ENCODE measurements at places on chromosomes 3 and 15.

GRCh38 chr3:21839592-21839991 is 88.6 kb upstream of the ZNF385D start:
- DNase-seq = no peak

DNA sequence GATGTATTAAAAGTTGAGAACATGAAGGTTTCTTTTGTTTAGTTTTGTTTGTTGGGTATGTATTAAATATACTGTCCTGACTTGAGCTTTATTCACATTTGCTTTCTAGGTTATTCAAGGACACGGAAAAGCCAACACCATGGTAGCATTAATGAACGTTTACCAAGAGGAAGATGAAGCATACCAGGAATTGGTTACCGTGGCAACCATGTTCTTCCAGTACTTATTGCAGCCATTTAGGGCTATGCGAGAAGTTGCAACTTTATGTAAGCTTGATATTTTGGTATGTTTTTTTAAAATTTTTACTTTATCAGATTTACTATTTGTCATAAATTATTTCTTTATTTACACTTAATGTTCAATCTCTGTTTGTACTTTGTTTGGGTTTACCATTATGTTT is 3.6 kb downstream of the WHAMM start:
- no peak for DNase-seq

GRCh38 chr3:165642761-165643420 is 194.3 kb downstream of the BCHE start:
- DNase-seq = no peak

DNA sequence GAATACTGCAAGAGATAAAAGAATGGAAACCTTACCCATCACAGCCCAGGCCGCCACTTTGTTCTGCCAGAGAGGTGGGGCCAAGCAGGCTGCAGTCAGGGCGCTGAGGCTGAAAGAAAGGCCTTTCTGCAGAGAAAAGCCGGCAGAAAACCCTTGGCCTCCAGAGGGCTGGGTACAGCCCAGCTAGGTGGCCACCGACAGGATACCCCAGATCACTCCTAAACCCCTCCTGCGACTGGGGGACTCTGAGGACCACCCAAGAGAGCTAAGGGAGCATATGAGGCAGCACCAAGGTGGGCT is 69.3 kb downstream of the SMAD6 start:
- DNase-seq = no peak

DNA sequence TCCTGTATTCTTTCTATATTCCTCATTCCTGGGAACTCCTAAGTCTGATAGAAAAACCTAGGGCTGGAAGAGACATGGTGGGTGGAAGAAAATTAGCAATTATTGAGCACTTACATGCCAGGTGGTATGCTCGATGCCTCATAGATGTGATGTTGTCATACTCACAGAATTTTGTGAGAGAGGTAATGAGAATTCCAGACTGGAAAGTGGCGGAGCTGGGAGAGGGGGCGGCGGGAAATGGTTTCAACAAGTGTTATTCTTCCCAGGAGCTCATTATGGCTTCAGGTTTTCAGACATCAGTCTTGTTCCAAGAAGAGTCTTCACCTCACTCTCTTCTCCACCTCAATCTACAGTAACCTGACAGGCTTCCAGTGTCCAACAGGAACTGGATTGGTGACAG is 16.2 kb downstream of the TIMP4 start:
- DNase-seq = no peak

GRCh38 chr15:79523266-79523665 is 91.1 kb downstream of the MINAR1 start:
- DNase-seq = no peak

- DNase-seq = no peak
These were observed 2.5 kb upstream of the INAFM2 start for GRCh38 chr15:40320931-40321371.

DNA sequence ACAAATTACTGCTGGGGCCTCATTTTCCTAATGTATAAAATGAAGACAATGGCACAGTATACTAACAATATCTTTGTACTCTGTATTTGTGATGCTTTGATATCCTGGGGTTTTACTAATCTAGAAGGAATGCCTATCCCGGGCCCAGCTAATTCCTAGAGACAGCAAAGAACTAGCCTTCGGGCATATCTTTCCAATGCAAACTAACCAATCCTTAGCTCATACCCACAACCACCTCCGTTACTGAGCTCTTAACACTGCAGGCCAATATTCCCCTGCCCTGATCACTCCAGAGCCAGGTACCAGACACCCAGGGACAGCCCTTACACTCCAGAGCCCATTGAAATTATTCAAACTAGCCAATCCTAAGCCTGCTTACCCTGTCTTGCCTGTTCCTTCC is 309.0 kb downstream of the ULK4 start:
- DNase-seq = no peak

DNA sequence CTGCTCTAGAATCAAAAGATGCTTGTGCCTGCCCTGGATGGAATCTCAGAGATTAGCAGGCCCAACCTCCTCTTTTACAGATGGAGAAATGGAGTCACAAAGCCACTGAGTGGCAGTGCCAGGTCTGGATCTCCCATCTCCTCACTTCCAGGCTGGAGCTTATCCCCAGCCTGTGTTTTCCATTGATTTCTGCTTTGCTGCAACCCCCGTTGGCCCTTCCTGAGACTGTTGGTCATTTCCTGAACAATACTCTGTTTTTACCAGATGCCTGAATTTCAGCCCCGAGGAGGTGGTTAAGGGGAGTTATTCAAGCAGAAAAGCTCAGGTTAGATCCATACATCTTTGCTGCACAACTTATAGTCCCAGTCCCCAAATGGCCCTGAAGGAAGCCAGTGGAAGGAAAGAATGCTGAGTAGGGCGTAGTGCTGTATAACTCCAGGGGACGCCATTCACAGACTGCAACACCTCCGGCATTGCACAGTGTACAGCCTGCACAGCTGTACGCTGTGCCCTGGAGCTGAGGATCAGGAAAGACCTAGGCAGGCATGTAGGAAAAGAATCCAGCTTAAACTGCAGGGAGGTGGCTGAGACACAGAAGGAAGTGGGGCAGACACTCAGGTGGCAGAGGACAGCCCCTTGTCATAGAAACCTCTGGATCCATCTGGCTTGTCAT is 77.5 kb downstream of the RPLP1 start:
- no peak for DNase-seq

GRCh38 chr3:42731476-42732195 is 29.0 kb upstream of the HHATL start:
- no peak for DNase-seq

GRCh38 chr3:184078851-184079250 is 18.0 kb upstream of the HTR3E start:
- no peak for DNase-seq

DNA sequence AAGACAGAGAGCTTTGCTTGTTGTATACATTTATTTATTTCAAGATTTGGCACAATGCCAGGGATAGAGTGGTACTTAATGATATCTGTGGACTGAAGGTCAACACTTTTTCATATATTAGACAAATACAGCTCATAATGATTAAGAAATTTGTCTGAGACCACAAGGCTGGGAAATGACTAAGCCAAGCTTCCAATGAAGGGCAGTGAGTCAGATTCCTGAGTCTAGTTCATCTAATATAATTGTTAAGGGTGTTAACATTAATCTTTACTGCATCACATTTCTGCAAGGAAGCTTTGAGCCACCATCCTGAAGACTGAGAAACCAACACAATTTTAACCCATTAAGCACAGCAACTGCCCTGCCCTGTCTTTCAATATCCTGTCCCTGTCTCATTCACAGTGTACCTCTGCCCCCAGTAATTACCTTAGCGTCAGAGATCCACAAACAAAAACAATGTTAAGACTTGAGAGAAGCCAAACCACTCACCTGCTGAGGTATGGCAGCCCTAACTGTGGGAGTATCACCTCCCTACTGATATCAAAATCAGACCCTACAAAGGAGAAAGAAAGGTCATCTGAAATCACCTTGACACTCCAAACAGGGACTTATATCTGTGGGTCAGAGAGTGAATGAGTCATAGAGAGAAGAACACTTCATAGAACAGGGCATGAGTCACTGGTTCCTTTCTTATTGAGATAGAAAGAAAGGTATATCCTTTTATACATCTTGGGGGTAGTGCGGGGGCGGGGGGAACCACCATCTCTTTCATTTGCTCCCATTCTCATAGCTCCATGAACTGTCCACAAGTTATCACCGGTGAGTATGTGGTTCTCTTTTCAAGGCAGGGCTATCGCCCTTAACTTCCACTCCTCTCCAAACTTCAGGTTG is 74.7 kb downstream of the MAGI1 start:
- no peak for DNase-seq

DNA sequence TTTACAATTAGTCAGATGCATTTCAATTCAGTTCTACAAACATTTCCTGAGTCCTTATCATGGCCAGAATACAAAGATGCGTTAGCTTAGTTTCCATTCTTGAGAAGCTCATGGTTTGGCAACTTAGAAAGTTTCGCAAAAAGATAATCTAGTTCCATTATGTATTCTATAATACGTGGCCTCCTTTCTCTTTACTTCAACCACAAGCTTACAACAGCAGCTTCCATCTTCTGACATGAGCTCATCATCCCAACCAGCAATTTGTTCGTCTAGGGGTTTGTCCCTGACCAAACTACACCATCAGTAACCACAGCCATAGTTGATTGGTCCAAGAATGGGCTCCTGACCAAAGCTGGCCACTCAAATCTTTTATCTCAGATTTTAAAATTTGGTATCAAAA is 267.6 kb upstream of the TBC1D5 start:
- no peak for DNase-seq

- DNase-seq = no peak
These were observed 4.6 kb downstream of the STIMATE start for GRCh38 chr3:52892625-52893311.

DNA sequence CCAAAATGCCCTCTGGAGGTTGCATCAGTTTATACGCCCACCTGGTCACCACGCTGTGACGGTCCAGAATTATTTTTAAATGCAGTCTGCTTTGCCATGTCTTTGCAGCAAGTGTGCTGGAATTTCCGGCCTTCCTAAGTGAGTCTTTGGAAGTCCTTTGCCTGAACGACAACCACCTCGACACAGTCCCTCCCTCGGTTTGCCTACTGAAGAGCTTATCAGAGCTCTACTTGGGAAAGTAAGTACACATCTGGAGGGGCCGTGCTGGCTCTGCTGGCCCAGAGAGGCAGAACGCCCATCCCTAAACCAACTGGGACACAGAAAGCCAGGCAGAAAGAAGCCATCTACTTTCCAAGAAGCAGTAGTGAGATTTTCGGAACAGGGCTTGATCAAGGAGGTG is 101.8 kb downstream of the LRRK1 start:
- no peak for DNase-seq

- DNase-seq = no peak
These were observed 13.8 kb downstream of the ALS2CL start for GRCh38 chr3:46679681-46680080.
